ENCODE measurements at places on chromosomes 6 and 20.

- peak; percentile 26 for DNase-seq
Observed at GRCh38 chr6:138588805-138589434, 89.6 kb upstream of the NHSL1 start.

DNA sequence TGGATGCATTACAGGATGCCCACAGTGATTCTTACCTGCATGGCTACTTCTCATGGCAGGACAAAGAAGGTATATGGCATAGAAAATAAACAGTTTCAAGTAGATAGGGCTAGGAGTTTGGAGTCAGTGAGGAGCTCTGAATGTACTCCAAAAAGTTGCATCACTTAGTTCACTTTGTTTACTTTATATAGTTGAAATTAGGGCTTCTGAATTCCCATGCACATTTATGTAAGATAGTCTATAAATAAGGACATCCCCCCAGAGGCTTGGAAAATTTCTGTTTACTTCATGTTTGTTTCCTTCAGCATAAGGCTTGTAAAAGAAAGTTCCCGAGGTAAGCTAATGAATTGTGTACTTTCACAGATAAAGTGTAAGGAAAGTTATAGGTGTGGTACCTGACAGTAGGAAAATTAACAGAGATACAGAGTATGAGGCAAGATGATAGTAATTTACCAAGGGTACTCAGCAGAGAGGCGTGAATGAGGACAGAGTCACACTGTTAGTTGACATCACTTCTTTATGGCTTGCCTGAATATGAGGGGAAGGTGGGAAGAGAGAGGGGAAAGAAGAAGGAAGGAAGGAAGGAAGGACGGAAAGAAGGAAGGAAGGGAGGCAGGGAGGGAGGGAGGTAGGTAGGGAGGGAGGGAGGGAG, 51.1 kb downstream of the ADTRP start:
- no peak for DNase-seq

DNA sequence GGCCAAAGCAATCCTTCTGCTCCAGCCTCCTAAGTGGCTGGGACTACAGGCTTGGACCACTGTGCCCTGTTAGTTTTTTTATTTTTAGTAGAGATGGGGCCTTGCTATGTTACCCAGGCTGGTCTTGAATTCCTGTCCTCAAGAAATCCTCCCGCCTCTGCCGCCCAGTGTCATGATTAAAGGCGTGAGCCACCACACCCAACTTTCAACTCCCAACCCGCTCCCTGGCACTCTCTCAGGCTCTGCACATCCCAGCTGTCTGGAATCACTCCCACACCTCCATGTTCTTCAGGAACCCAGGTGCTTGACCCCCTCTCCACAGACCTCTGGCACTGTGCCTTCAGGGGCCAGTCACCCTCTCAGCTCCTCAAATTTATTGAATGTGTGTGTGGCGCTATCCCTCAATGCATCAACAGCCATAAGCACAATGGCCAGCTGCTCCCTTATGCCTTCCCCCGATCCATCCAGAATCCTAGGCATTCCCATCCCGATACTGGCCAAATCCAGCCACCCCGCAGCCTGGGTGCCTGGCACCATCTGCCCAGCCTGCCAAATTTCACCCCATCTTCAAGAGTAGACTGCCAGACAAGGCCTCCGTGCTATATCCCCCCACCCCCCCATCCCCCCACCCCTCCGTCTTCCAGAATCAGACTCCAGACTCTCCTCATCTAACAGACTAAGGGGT, 647 bp upstream of the POU5F1 start:
- DNase-seq: no peak

- DNase-seq: no peak
Observed at GRCh38 chr6:33694401-33694931, 17.0 kb downstream of the UQCC2 start.

DNA sequence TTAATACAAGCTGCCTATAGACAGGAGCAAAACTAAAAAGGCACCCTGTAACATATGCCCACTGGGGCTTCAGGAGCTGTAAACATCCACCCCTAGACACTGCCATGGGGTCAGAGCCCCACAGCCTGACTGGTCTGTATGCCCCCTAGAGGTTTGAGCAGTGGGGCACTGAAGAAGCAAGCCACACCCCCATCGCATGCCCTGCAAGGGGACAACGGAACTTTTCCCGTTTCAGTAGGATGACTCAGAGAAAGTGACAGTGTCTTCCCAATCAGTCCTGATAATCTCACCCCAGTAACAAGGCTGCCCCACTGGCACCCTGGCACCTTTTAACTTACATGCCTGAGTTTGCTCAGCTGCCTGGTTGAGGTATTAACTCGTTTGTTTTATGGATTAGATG, 35.9 kb downstream of the BEND3 start:
- DNase-seq: no peak

DNA sequence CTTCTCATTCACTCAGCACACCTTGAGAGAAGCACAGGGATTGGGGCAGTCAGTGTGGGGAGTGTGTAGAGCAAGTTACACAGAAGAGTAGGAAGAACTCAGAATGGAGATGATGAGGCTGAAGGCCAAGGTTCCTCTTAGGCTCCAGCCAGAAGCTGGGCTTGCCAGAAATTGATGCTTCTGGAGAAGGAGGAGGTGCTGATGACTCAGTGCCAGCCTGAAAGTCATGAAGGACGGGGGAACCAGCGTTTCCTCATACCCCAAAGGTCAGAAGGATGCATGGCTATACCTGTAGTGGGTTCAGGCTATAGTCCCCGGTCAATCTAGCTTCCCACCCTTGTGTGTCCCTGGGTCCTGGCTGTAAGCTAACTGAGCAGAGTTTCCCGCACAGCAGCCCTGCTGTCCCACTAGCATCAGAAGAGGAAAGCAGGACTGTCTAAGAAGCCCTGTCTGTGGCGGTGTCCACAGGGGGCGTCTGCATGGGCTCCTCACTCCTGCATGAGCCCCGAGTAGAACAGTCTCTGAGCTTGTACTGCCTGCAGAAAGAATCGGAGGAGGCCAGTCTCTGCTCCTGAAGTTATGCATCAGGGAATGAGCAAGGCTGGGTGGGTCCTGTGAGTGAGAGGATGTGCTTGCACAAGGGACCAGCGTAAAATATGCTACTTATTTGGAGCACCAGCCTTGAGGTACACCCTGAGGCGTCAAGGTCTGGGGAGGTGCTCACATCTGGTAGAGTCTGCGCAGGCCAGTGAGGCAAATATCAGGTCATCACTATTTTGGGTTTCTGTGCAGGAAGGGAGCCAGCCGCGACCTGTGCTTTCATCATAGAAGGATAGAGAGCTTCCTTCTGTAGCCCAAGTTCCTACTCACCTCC, 148.5 kb downstream of the MRPL14 start:
- DNase-seq: no peak

- DNase-seq: no peak
Observed at GRCh38 chr6:77707603-77708002, 54.8 kb downstream of the MEI4 start.

DNA sequence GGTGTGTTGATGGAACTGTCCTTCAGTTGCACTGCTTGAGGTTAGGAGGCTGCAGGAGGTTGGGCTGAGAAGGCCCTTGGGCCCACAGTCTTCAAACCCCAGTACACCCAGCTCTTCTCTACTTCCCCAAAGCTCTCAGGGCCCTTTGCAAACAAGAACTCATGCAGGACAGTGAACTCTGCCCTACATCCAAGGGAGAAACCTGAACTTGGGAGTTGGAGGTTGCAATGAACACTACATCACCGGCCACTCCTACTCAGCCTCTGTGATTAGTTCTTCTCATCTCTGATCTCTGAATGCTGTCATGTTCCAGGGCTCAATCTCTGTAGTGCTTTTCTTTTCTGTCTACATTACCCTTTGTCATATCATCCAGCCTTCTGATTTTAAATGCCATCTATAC, 148.5 kb upstream of the PDE7B start:
- no peak for DNase-seq

- no peak for DNase-seq
Observed at GRCh38 chr6:170459451-170459850, 93.7 kb downstream of the PSMB1 start.

GRCh38 chr6:28474441-28475219, 31.3 kb upstream of the ZSCAN23 start:
- no peak for DNase-seq

DNA sequence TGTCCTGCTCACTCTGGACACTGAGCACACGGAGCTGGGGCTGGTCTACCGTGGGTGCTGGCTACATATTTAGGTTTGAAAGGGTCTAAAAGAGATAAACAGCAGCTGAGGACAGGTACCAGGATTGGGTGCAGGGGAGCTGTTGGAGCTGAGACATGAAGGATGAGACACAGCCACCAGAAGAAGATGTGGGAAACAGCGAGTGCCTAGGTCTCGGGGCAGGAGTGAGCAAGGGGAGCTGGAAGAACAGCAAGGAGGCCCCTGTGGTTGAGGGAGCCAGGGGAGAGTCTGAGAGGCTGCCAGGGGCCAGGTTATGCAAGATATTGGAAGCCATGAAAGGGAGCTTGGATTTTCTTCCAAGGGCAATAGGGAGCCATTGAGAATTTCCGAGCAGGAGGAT, 434.0 kb upstream of the SULF2 start:
- no peak for DNase-seq

- no peak for DNase-seq
Observed at GRCh38 chr6:157813750-157814455, 9.1 kb upstream of the SNX9 start.

DNA sequence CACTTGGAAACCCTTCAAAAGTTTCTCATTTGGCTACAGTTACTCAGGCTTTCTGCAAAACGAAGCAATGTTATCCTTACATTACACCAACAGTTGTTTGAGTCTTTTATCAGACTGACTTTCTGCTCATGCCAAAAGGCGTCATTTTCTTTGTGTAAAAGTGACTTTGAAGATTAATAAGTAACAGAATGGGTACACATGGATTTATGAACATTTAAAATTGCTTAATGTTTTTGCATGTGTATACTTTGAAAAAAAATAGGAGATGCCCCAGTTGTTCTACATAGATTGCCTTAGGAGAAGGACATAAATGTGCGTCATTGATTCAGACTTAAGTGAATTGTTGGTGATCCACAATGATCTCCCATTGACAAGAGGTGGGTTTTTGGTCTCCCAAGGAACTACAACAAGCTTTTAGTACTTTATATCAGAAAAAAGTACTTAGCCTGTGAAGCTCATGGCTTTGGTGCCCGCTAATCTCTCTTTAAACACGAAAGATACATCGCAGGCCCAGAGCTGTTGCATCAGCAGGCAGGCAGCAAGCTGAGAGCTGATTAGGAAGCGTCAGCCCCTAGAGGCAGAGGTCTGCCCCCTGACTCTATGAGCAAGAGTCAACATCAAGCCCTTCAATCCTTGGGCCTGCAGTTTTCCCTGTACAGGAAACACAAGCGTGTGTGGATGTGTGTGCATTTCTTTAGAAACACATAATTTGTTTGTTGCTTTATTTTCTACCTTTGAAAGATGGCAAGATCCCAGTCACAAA, 45.9 kb downstream of the SLC22A3 start:
- no peak for DNase-seq

GRCh38 chr6:111276736-111277135, 189.4 kb downstream of the SLC16A10 start:
- DNase-seq: no peak

- no peak for DNase-seq
Observed at GRCh38 chr6:107154131-107154800, 39.0 kb upstream of the BEND3 start.

- no peak for DNase-seq
Observed at GRCh38 chr6:347951-348859, 43.3 kb upstream of the IRF4 start.

DNA sequence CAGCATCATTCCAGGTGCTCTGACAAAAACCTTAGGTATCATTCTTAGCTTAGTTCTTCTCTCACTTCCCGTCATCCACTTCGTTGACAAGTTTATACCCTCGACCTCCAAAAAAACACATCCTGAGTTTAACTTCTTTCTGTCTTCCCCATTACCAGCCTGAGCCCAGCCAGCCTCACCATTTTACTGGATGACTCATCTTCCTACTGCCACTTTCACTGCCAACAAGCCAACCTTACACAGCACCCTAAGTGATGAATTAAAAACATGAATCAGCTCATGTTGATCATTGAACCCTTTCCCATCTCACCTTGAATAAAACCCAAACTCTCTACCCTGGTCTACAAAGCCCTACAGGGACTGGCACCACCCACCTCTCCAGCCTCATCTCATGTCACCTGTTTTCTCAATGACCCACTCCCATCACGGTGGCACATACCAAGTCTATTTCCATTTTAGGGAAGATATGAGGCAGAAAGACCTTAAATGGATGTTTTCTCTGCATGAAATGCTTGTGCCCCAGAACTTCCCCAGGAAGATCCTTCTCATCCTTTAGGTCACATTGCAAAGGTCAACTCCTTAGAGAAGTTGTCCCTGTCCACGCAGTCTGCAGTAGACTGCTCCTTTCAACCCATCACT, 9.9 kb upstream of the UST start:
- DNase-seq: no peak

GRCh38 chr6:73870907-73871306, 174.9 kb downstream of the CD109 start:
- no peak for DNase-seq

DNA sequence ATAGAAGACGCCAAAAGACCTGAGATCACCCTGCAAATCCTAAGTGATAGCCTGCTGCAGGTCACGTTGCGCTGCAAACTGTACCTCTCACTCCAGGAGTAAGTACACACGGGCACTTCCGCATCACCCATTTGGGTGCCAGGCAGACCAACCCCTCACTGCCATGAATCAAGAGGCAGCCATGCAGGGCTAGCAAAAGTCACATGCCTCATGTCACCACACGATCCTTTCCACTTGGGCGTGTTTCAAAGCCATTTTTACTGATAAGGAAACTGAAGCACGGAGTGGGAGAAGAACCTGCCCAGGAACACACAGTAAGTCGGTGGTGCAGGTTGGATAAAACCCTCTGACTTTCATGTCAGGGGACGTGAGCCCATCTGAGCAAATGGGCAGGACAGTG, 37.0 kb downstream of the BPIFB1 start:
- DNase-seq: no peak

- DNase-seq: no peak
Observed at GRCh38 chr20:46772901-46773300, 63.5 kb downstream of the SLC2A10 start.

- DNase-seq: no peak
Observed at GRCh38 chr6:41798901-41799558, 11.5 kb downstream of the TOMM6 start.

DNA sequence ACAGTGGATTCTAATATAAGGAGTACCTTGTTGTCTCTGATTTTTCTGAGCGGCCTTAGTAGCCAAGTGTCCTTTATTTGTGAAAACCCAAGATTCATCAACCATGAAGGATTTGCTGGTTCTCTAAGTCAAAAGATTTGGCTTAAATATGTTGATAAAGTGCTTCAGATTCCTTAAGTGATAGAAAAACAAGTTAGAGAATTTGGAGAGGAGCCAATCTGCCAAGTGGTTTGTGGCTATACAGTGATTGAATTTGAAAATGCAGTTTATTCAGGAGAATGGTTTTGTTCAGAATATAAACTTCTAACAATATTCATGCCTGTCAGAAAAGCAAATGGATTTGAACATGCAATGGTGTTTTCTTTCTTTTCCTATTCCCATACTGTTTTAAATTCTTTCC, 54.8 kb downstream of the CAP2 start:
- no peak for DNase-seq

GRCh38 chr6:77106992-77107391, 356.3 kb downstream of the HTR1B start:
- no peak for DNase-seq

DNA sequence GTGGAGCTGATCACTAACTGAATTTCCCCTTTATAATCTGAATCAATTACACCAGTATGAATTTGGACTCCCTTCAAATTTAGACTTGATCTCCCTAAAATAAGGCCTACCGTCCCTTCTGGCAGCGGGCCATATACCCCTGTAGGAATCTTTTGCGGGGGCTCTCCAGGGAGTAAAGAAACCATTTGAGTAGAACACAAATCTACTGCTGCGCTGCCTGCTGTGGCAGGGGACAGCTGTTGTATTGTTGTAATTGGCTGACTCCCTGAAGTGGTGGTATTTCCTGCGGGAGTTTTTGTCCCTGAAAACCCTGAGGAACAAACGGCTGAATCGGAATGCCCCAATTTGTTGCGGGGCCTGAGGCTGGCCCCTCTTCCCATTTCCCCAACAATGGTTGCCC, 16.0 kb upstream of the PTCRA start:
- no peak for DNase-seq

All from GM12892 (cell line).